Inflammatory macrophage treated with lipopolysaccharide for 1 hour (primary cell): ENCODE measurements at places on chromosomes 11 and 22.

DNA sequence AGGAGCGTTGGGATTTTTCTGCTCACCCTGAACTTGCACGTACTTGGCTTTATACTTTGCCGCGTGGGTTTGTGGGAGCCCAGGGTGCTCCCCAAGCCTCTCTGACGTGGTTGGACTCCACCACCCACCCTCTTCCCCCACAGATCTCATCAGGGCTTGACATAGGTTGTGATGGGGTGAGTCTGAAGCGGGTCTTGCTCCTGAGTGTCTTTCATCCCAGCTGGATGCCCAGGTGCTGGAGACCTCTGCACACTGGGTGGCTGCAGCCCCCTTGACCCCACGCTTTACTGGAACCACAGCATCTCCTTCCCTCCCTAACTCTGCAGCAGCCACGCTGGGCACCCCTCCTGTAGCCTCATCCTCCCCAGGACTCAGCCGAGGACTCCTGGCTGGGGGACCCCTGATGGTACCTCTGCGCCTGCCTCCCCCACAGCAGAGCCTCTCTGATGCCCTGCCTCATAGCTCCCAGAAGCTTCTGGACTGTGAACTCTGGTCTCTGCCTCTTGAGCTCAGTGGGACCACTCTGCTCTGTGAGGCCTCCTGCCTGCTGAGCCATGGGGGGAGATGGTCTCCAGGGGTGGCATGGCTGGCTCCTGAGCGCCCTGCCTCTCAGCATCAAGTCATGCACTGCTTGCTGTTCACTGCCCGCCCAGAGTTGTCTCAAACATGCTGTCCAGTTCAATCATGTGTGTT, 45.2 kb downstream of the MYEOV start:
- DNase-seq = no peak

GRCh38 chr11:6855971-6856541, 6.8 kb upstream of the OR10A2 start:
- no peak for DNase-seq

GRCh38 chr11:120903686-120904085, 120.2 kb upstream of the TBCEL start:
- no peak for DNase-seq

DNA sequence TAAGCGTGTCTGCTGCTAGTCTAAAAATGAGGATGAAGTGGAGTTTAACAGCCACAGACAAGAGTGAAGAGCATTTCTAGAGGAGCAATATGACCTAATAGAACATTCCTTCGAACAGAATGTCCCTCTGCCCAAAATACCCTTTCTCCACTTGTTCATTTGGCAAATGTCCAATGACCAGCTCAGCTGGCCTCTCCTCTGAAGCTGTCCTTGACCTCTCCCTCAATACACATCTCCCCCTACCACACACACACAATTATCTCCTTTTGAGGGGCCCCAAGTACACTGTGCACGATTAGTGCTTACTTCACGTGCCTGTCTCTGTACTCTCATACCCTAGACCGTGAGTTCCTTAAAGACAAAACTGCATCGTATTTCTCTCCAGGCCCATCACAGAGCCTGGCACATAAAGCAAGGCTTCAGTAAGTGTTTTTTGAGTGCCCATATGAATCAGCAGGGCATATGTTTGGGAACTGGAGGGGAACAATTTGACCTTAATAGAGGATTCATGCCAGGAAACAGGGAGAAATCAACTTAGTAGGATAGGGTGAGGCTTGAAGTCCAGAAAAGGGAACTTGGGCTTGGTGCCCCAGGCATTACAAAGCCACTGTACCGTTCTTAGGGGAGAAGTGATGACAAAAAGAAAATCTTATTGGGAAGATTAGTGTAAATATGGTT, 18.1 kb upstream of the NCAM1 start:
- no peak for DNase-seq

DNA sequence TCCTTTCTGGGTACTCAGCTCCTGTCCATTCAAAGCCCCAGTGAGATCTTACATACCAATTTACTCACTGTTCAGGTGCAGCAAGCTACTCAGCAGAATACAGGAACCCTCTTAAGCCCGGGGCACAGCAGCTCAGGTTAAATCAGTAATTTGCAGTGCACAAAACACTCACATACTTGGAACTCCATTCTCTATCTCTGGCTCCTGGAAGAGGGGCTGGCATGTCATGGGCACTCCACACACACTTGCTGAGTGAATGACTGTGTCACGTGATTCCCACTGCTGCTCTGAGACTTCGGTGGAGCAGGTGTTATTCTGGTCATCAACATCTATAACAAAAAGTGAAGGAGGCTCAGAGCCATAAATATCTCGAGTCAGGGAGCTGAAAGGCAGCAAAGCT, 157.3 kb upstream of the BDNF start:
- no peak for DNase-seq

- no peak for DNase-seq
These were observed 77.7 kb downstream of the BRD1 start for GRCh38 chr22:49749885-49750510.

GRCh38 chr11:69076129-69076791, 27.5 kb downstream of the TPCN2 start:
- no peak for DNase-seq

DNA sequence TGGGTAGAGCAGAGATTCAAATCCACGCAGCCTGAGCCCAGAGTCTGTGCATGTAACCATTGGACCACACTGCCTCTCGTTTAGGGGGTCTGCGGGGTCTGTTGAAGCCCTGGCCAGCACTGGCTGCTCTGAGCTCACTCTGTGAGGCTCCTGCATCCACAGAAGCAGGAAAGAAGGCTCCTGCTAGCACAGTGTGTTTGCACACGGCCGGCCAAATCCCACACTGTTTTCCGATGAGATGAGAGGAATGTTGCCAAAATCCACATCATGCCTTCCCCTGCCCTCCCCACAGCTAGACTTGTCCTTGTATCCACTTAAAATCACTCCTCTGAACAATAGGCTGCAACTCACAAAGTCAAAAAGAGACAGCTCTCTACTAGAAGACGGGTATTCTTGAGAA, 10.6 kb upstream of the SLC22A12 start:
- DNase-seq = no peak
